ENCODE measurements at places on chromosomes 1 and 21. TPM values are rescaled to one million over a fixed set of nuclear protein-coding genes. Genes with fewer than 3 reads are reported as not detected.

Gene LCE1A
- polyA plus RNA-seq: not detected

Gene CASZ1
- 15.4 TPM for polyA plus RNA-seq

Gene ANKRD35
- polyA plus RNA-seq: 1.8 TPM

Gene CYP4A11
- polyA plus RNA-seq: 0.16 TPM

DNA sequence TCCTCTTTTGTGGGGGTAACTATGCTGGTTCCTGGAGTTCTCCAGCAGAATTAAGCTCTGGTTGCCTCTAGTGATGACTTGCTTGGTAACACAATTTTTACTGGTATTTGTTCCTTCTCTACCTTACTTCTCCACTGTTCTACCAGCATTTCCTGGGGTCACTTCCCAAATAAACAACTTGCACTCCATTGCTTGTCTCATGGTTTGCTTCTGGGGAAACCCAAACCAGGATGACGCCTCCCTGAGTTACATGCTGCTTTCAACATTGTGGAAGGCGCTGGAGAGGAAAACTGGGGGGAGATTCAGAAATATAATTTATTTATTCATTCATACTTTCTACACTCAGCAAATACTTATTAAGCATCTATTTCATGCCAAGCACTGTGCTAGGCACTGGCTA, 55.3 kb upstream of the AK4 start:
- H3K4me3 ChIP-seq: no peak overlapping the region
- no peak for DNase-seq
- no peak overlapping the region for H3K27ac ChIP-seq
- no peaks in the 10 kb centered on the region for H3K36me3 ChIP-seq

GRCh38 chr21:15134701-15135470, 70.1 kb upstream of the NRIP1 start:
- peak overlapping the region; percentile 55 for H3K27ac ChIP-seq
- no peaks in the 10 kb centered on the region for H3K36me3 ChIP-seq
- DNase-seq: no peak
- peaks cover 3% of the 10 kb centered on the region for H3K27me3 ChIP-seq
- peaks cover 18% of the 10 kb centered on the region for H3K4me1 ChIP-seq
- H3K4me3 ChIP-seq: no peak overlapping the region

DNA sequence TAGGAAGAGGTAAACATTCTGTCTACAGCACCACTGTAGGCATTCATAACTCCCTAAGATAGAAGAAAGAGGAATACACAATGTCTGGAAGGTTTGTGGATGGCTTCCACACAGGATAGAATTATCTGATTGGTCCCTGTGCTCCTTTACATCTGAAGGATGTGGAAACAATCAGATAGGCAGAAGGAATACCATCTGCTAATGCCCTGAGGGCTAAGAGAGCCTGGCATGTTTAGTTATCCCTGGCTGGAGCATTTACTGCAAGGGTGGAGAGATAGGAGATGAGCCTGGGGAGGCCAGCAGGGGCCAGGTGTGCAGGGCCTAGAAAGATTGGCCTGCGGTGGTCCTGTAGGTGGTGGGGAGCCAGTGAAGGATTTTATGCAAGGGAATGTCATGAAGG, 8.6 kb upstream of the ACBD3 start:
- H3K4me3 ChIP-seq: no peak overlapping the region
- H3K4me1 ChIP-seq: no peaks in the 10 kb centered on the region
- no peak for DNase-seq
- H3K36me3 ChIP-seq: no peaks in the 10 kb centered on the region
- H3K27ac ChIP-seq: no peak overlapping the region
- H3K27me3 ChIP-seq: no peaks in the 10 kb centered on the region

DNA sequence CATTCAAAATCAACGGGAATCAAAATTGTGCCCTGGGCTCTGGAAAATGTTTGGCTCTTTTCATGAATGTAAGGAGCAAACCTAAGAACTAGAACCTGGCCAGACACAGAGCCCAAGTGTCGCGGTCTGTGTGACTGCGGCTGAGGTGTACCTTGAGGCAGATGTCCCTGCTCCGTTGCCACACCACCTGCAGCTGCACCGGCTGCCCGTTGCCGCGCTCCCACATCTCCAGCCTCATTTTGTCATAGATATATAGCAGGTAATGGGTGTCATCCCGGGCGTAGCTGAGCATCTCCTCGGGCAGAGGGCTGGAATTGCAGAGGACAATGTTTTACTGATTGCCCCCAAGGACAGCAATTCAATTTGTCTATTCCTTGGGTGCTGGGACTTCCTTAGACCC, 18.7 kb downstream of the EXOSC10 start:
- no peak overlapping the region for H3K27ac ChIP-seq
- no peak for DNase-seq
- no peaks in the 10 kb centered on the region for H3K4me1 ChIP-seq
- H3K4me3 ChIP-seq: no peak overlapping the region

DNA sequence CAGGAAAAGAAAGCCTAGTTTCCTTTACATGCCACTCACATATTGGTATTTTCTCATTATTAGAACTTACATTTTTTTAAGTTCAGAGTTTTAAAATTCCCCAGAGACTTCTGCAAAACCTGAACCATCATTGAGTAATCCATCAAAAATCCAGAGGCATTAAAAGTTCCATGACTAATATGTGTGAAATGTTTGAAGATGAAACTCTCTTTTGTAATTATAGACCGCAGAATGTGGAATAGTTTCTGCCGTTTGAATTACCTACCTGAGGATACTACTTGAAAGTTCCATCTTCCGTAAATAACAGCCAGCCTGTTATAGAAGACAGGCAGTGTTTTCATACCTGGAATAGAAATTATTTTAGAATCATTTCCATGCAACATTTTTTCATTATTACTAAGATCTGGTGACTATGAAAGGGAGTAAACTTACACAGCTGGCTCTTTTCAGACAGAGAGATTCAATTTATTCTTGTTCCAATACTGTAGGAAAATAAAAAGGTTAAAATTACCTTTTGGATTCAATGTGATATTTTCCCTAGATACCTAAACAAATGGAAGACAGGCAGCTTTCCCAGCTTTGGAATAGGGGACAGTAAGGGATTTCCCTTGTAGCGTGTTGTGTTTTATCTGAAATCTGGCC, 131.4 kb downstream of the ST6GALNAC5 start:
- H3K27ac ChIP-seq: no peak overlapping the region
- H3K4me1 ChIP-seq: no peaks in the 10 kb centered on the region
- DNase-seq: no peak

GRCh38 chr1:111468717-111469100, 5.1 kb upstream of the C1orf162 start:
- peaks cover 3% of the 10 kb centered on the region for H3K36me3 ChIP-seq
- H3K27me3 ChIP-seq: no peaks in the 10 kb centered on the region

GRCh38 chr21:37514038-37514667, 147.6 kb downstream of the DYRK1A start:
- no peak overlapping the region for H3K4me3 ChIP-seq
- H3K4me1 ChIP-seq: no peaks in the 10 kb centered on the region

GRCh38 chr1:67257173-67257535, 50.5 kb upstream of the IL12RB2 start:
- H3K36me3 ChIP-seq: no peaks in the 10 kb centered on the region
- no peak overlapping the region for H3K4me3 ChIP-seq
- no peak overlapping the region for H3K27ac ChIP-seq

DNA sequence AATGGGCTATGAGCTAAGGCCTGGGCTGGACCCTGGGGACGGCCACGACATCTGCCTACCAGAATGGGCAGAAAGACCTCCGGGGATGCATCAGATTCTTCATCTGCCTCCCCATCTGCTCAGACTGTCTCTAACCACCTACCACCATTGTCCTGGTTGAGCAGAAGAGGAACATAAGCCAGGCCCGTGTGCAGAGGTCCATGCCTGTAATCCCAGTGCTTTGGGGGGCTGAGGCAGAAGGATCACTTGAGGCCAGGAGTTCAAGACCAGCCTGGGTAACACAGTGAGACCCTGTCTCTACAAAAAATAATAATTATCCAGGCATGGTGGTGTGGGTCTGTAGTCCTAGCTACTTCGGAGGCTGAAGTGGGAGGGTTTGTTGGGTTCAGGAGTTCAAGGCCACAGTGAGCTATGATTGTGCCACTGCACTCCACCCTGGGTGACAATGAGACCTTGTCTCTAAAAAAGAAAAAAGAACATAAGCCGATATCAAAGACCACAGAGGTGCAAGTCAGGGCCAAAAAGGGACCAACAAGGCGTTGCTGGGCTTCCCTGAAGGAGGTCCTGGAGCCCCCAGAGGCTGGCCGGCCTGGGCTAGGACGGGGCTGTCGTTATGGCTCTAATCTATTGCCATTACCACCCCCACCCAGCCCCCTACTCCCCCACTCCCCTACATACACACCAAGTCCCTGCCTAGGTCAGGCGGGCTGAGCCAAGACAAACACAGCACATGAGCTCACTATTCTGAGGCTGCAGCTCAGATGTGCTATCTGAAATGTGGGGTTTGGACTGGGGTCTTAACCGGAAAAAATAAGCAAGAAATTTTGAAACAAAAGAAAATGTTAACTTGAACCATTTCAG, 239.2 kb upstream of the RAB4A start:
- H3K4me3 ChIP-seq: no peak overlapping the region
- H3K27me3 ChIP-seq: no peaks in the 10 kb centered on the region
- no peaks in the 10 kb centered on the region for H3K36me3 ChIP-seq

- no peak for DNase-seq
- no peaks in the 10 kb centered on the region for H3K36me3 ChIP-seq
- no peak overlapping the region for H3K4me3 ChIP-seq
- no peaks in the 10 kb centered on the region for H3K4me1 ChIP-seq
- H3K27ac ChIP-seq: peak overlapping the region; percentile 90
These were observed 37.2 kb upstream of the ETS2 start for GRCh38 chr21:38768471-38769063.

DNA sequence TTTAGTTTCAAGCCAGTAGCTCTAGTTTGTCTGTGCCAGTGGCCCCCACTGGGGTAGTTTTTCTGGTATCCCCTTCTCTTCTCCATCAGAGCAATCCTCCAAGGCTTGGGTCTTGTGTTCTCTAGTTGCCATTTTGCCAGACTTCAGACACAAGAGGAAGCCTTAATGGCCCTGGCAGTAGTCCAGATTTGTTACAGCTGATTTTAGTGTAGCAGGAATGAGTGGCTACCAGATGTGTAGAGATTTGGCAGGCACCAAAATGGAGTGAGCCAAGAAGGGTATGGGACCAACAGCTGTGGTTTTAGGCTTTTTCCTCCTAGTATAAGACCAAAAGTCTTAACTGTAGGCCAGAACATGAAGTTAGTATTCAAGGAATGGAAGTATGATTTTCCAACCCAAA, 56.8 kb downstream of the ACP6 start:
- no peaks in the 10 kb centered on the region for H3K36me3 ChIP-seq
- no peak overlapping the region for H3K4me3 ChIP-seq
- no peak for DNase-seq
- H3K27ac ChIP-seq: no peak overlapping the region
- H3K4me1 ChIP-seq: no peaks in the 10 kb centered on the region

GRCh38 chr1:76418531-76418930, 344.0 kb downstream of the ST6GALNAC3 start:
- H3K27me3 ChIP-seq: no peaks in the 10 kb centered on the region
- H3K4me3 ChIP-seq: no peak overlapping the region
- no peaks in the 10 kb centered on the region for H3K4me1 ChIP-seq
- no peak for DNase-seq

DNA sequence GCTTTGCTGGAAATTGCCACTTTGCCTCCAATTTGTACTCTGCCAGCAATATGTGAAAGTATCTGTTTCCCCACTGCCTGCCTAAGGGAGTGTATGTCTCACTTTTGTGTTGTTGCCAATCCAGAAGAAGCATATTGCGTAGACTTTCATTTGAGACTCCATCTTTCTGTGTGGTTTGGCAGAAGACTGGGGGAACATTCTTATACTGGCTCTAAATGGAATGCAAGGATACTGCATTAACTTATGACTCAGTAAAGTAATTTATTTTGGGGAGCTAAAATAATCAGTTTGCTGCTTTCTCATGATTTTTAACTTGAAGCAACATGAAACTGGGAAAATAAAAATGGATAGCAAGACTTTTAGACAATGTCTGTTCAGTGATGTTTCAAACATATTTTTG, 107.7 kb upstream of the TMPRSS2 start:
- H3K4me1 ChIP-seq: no peaks in the 10 kb centered on the region
- H3K36me3 ChIP-seq: no peaks in the 10 kb centered on the region
- no peak for DNase-seq
- H3K27ac ChIP-seq: no peak overlapping the region

- no peak overlapping the region for H3K27ac ChIP-seq
- no peak for DNase-seq
- no peaks in the 10 kb centered on the region for H3K36me3 ChIP-seq
- no peak overlapping the region for H3K4me3 ChIP-seq
These were observed 74.1 kb upstream of the PLXNA2 start for GRCh38 chr1:208318150-208318734.

Data from small intestine (tissue), 16 donors.